Stimulated activated CD4-positive, alpha-beta T cell treated with anti-CD3 and anti-CD28 coated beads, Interleukin-12 subunit alpha, Interleukin-12 subunit beta, amount 100 ng/mL, for 24 hours (primary cell): ENCODE measurements at places on chromosomes 5 and 9.

DNA sequence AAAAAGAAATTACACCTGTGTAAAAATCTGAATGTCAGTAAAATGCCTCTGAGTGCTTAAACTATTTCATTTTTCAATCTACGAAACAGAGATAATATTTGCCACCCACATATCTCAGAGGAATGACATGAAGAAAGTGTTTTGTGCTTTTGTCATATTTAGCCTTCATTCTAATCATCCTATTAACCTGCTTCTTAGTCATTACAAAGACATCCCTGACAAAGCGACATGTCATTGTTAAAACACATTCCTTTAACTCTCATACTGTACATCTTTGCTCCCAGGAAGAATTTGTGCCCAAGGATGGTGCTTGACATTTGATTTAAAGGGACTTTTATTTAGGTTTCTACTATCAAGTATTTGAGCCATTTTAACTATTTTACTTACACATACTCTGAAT, 275.9 kb downstream of the DMRTA1 start:
- DNase-seq = no peak

- no peak for DNase-seq
Observed at GRCh38 chr9:28866951-28867350, 1293.7 kb upstream of the C9orf72 start.

DNA sequence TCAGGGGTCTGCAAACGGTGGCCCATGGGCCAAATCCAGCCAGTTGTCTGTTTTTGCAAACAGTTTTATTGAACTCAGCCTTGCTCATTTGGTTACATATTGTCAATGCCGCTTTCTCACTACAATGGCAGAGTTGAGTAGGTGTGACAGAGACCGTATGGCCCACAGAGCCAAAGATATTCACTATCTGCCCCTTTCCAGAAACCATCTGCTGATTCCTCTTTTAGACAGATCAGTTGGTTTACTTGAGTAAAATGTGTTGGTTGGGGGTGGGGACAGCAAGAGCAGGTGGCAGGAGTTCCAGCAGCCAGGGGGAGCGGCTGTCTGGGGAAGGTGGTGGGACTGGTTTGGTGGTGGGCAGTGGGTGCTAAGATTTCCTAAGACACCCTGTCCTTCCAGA, 54.8 kb downstream of the COL27A1 start:
- no peak for DNase-seq

DNA sequence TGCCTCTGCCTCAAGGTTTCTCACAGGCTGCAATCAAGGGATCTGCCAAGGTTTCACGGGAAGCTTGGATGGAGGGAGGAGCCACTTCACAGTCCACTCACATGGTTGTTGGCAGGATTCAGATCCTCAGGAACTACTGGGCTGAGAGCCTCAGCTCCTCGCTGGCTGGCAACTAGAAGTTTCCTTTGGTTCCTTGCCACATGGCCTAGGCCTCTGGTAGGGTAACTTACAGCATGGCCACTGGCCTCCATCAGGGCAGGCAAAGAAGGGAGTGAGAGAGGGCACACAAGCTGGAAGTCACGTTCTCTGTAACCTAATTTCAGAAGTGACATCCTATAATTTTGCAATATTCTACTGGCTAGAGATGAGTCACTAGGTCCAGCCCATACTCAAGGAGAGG, 32.2 kb downstream of the SPOCK1 start:
- no peak for DNase-seq

DNA sequence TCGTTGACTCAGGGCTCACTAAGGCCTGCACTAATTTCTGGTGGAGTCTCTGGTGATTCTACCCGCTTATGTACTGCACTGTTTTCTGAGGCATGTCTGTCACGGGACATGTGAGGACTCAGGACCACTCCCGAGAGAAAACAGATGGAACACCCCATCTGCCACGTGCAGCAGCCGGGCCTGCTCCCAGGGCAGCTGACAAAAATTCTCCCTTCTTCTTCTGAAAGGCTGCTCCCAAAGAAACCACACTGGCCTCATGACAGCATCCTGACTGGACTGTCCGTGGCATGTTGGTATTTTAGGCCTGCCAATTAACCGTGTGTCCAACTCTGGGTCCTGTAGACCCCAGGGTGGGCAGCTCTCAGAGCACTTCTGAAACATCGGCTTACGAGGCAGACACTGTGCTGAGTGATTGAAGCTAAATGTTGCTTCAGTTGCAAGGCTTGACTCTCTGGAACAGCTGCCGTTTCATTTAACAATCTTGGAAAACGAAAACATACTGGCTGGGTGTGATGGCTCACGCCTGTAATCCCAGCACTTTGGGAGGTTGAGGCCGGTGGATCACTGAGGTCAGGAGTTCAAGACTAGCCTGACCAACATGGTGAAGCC, 39.0 kb downstream of the FAM240B start:
- DNase-seq = no peak

GRCh38 chr9:119370816-119371215, 1.6 kb upstream of the BRINP1 start:
- DNase-seq = no peak

- DNase-seq = no peak
Observed at GRCh38 chr5:36878392-36879082, 2.0 kb downstream of the NIPBL start.

- no peak for DNase-seq
Observed at GRCh38 chr5:177452688-177453638, 6.3 kb downstream of the PRR7 start.

DNA sequence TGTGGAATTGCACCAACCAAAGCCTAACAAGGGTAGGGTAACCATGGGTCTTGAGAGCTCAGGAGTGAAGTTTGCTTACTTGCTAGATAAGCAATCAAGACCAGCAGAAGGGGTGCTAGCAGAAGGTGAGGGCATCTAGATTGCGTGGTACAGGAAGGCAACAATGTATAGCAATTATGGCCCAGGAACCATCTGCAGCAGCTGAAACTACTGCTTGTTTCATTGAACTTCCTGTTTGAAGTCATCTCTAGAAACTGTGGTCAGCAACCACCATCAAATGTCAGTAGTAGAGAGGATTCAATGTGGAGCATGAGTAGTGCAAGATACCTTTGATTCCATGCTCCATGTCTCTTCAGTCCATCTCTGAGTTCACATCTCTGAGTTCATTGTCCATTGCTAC, 462.1 kb upstream of the GRAMD2B start:
- DNase-seq = no peak

DNA sequence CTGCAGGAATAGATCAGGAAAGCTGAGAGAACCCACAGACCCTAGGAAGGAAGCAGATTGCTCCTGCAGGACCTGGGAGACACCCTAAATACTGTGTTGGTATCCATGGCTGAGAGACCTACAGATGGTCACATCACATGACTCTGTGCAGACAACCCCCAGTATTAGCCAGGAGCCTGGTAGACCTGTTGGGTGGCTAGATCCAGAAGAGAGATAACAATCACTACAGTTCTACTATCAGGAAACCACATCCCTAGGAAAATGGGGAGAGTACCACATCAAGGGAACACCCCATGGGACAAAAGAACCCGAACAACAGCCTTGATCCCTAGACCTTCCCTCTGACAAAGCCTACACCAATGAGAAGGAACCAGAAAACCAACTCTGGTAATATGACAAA, 24.2 kb upstream of the MELK start:
- no peak for DNase-seq

- no peak for DNase-seq
Observed at GRCh38 chr5:147407094-147407681, 102.7 kb downstream of the DPYSL3 start.
